ENCODE measurements at places on chromosomes 3 and 15.

DNA sequence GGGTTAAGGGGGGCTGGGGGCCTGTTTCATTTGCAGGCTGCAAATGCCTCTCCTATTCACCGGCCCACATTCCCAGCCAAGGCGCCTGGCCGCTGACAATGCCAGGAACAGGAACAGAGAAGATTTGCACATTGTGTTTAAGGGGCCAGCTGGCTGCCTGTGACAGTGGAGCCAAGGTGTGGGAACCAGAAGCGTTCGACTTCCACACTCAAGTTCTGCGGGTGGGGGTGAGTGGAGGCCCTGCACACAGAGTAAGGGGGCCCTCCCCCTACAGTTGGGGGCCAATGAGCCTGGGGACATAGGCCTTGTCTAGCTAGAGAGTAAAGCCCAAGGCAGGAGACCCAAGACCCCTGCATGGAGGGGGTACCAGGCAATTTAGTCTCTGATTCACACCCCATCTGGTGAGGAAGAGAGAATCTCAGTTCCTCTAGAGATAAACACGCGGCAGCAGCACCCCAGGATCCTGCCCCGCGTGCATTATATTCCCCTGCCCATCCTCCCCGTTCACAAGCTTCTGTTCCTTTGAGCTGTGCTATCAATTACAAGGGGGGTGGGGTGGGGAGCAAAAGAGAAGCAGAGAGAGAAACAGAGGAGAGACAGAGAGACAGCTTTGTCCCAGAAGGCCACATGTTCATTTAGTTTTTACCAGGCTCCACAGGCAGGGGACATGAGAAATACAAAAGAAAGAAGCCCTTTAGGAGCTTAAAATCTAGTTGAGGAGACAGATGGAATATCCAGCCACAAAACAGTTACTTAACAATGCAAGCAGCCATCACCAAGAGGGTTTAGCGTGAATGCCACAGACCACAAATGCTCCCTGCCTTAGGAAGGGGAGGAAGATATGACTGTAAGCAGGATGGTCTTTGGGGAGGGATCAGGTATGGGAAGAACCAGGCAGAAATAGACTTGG lies 9.2 kb downstream of the IGDCC3 start:
- DNase-seq = peak; percentile 79

GRCh38 chr3:11774296-11774877 lies 72.3 kb downstream of the TAMM41 start:
- peak; percentile 83 for DNase-seq

DNA sequence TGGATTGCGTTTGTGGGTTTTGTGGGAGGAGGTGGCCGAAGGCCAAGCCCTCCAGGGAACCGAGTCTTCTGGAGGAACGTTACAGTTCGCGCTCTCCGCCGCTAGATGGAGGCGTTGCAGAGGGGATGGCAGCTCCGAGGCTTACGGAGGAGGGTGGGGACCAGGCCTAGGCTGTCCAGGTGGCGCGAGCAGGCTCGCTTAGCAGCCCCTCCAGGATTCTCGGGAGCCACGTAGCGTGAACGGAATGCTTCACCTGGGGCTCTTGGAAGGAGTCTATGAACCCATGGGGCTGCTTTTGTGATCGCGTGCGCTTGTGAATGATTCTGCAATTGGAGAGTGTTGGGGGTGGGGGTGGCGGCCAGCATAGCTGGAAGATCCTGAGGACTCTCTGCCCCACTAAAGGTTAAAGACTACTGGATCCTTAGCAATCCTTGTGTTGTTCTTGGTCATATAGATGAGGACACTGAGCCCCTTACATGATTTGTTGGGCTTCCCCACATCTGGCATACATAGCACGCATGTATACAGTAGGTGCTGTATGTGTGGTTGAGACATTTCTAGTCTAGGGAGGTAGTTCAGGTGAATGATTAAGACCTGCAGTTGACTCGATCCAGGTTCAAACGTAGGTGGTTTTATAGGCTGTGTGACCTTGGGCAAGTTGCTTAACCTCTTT lies 25.7 kb downstream of the FAM3D start:
- DNase-seq = peak; percentile 88

DNA sequence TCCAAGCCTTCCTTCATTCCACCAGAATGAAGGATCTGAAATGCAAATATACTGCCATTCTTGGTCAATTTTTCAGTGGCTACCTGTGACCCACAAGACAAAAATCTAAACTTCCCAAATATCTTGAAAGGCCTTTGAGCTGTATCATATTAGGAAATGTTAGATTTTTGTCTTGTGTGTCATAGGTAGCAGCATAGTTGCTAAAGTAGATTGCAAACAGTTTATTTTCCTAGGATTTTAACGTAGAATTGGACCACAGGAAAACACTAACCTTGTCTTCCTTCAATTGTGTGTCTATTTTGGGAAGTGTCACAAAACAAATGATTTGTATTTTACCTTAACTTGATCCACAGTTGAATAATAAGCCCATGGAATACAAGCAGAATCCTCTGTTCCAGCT lies 42.4 kb downstream of the CP start:
- DNase-seq = no peak

DNA sequence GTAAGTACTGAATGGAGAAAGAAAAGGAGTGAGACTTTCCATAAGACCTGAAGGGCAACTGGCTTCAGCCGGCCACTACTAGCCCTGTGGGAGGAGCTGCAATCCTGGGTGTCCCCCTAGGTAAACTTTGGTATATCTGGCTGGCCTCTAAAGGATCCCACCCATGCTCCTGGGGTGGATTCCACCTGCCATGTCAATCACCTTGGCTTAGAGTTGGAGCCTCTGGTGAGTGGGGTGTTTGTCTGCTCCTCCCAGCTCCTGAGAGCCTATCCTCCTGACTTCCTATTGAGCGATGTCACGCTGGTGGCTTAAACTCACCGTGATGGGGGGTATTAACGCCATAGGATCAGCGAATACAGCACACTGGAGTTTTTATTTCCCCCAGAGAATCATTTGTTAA lies 2.6 kb downstream of the SPTBN5 start:
- DNase-seq = peak; percentile 50

GRCh38 chr15:71780115-71780976 lies 30.0 kb upstream of the NR2E3 start:
- peak; percentile 66 for DNase-seq

GRCh38 chr15:66895794-66896453 lies 169.5 kb upstream of the SMAD3 start:
- DNase-seq = no peak

GRCh38 chr3:187570776-187571175 lies 99.4 kb downstream of the SST start:
- peak; percentile 91 for DNase-seq

- DNase-seq = no peak
These were observed 190.8 kb downstream of the XXYLT1 start for GRCh38 chr3:195080125-195080524.

- no peak for DNase-seq
These were observed 130.9 kb downstream of the CMSS1 start for GRCh38 chr3:99948467-99949089.

DNA sequence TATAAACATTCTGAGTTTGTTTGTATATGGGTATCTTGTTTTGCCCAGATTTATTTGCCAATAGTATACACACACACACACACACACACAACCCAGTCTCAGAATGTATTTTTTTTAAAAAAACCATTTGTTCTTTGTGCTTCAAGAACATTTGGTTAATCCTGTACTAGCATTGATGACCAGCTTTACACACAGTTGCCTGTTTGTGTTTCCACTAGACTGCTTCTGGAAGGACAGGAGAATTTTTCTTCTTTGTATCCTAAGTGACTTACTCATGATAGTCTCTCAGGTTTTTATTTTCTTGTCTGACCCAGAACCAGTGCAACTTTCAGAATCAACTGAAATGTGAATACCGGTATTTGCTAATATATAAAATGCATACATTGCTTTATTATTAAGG lies 40.5 kb downstream of the U2SURP start:
- DNase-seq = no peak

DNA sequence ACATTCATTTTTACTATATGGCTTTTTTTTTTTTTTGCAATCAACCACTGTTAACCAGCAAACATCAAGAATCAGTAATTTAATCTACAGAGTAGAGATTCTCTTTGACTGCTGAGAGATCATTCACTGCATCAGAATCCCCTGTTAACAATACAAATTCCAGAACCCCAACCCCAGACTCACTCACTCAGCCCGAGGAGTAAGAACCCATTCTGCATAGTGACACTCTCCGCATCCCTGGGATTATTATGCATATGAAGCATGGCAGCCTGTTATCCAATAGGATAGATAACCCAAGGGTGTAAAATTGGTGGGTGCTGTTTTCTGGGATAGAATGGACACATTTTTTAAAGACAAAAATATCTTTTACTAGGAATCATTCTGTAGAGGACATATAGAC lies 76.3 kb upstream of the CCDC39 start:
- DNase-seq = no peak

- no peak for DNase-seq
These were observed 474.7 kb upstream of the IL12A start for GRCh38 chr3:159513867-159514380.

DNA sequence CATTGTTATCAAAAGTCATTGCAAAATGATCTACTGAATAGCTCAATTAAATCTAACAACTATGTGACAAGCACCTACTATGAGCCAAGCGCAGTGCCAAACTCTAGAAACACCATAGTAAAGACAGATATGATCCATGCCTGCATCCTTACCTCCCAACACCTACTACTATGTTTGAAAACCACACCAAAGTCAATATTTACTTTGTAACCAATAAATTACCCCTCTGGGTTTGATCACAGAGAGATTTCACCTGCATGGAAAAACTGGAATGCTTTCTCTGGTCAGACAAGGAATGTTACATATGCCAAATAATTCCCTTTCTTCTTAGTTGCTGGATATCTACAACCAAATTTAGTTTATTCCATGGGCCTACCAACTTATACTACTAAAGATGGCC lies 422.2 kb downstream of the FHIT start:
- no peak for DNase-seq

GRCh38 chr3:23793528-23794134 lies 12.1 kb upstream of the UBE2E1 start:
- no peak for DNase-seq

DNA sequence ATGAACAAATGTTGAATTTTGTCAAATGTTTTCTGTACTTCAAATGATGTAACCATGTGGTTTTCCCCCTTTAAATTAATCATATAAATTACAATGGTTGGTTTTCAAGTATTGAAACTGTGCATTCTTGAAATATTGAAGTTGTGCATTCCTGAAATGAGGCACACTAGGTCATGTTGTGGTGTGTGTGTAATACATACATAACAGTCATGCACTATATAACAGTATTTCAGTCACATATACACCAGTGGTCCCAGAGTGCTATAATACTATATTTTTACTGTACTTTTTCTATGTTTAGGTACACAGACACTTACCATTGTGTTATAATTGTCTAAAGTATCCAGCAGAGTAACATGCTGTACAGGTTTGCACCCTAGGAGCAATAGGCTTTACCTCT lies 11.0 kb upstream of the IQCF5 start:
- no peak for DNase-seq

- no peak for DNase-seq
These were observed 151.2 kb downstream of the OPA1 start for GRCh38 chr3:193744048-193744821.

DNA sequence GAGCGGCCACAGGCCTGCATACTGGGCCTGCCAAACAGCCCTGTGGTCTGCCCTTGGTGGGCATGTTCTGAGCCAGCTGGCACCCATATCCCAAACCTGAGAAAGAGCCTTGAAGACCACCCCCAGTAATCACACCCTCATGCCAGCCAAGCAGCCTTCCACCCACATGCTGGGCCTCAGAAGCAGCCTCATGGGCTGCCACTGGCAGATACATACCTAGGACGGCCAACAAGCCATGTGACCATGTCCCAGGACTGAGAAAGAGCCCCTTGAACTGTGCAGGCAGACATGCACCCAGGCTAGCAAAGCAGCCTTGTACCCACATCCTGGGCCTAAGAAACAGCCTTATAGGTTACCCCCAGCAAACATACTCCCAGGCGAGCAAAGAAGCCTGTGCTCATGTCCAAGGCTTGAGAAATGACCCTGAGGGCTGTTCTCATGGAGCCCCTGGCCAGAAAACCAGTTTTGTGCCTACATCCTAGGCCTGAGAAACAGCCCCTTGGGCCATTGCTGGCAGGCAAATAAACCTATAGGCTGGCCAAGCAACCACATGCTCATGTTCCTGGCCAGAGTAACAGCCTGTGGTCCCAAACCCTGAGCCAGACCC lies 24.9 kb downstream of the TUBGCP5 start:
- no peak for DNase-seq
